Spinal cord (tissue), 10 donors: ENCODE measurements at places on chromosomes 11 and 22. TPM values are rescaled to one million over a fixed set of nuclear protein-coding genes. Genes with fewer than 3 reads are reported as not detected.

DNA sequence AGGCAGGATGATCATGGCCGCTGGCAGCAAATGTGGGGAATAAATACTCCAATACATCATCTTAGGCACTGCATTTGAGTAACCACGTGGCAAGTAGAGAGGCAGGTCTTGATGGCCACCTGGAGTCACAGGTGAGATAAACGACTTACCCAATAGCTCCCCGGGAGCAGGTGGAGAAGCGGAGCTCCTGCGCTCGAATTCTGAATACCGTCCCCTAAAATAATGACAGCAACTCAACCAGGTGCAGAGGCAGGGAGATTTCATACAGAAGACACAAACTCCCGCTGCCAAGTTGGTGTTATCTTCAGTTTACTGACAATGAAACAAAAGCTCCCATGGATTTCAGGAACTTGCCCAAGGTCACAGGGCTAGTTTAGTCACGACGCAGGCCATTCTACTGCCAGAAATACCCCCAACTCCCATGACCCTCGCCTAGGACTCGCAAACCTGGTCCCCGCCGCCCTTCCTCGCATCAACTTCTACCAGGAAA lies 437 bp downstream of the SLC43A3 start:
- no peak for DNase-seq
- no peaks in the 10 kb centered on the region for H3K27me3 ChIP-seq
- H3K27ac ChIP-seq = no peak overlapping the region
- peak overlapping the region; percentile 55 for H3K4me3 ChIP-seq

GLB1L2 gene
- 2.0 TPM for total RNA-seq

DNA sequence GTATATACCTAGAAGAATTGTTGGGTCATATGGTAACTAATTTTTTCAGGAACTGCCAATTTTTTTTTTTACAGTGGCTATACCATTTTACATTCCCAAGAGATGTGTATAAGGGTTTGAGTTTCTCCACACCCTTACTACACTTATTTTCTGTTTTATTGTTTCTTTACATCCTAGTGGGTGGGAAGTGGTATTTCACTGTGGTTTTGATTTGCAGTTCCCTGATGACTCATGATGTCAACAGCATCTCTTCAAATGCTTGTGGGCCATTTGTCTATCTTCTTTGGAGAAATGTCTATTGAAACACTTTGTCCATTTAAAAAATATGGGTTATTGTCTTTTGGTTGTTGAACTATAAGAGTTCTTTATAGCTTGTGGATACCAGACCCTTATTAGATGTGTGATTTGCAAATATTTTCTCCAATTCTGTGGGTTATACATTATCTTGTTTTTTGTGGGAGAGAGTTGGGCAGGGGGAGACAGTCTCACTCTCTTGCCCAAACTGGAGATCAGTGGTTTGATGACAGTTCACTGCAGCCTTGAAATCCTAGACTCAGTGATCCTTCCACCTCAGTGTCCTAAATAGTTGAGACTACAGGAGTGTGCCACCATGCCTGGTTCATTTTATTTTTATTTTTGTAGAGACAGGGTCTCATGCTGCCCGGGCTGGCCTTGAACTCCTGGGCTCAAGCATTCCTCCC lies 30.3 kb upstream of the PISD start:
- DNase-seq = no peak
- no peaks in the 10 kb centered on the region for H3K27me3 ChIP-seq
- H3K4me3 ChIP-seq = no peak overlapping the region

DNA sequence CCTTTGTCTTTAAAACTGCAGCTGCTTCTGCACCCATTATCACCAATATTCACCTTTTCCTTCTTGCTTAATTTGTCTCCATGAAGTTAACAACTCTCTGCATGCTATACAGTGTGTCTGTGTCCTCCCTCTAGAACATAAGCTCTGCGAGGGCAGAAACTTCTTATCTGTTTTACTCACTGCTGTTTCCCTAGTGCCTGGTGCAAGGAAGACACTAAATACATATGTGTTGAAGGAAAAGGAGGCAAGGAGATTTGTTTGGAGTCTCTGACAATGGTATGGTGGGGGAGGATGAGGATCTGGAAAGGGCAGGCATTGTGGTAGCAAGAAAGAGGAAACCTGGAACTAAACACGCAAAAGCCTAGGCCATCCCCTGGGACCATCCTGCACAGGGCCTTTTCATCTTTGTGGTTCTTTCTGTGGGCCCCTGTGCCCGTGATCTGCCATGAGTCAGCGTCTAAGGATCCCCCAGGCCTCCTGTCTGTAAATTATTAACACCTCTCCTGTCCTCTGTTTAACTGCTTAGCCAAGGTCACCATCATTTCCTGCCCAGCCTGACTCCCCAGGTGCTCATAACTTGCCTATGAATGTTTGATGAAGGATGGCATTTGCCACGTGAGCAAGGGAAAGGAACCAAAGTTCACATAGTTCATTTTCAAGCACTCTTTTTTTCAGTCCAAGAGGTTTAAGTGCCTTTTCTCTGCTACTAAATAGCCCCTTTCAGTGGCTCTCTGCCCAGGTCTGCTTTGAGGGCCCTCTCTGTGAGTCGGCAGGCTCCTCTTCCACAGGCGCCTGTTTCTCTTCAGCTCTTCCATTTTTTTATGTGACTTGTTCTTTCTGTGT lies 131.1 kb downstream of the RASSF10 start:
- peaks cover 29% of the 10 kb centered on the region for H3K4me1 ChIP-seq
- peak; percentile 72 for DNase-seq
- no peak overlapping the region for H3K4me3 ChIP-seq
- H3K27ac ChIP-seq = peak overlapping the region; percentile 81

INSC gene
- total RNA-seq = 9.2 TPM

DDT gene
- 66.7 TPM for total RNA-seq

DNA sequence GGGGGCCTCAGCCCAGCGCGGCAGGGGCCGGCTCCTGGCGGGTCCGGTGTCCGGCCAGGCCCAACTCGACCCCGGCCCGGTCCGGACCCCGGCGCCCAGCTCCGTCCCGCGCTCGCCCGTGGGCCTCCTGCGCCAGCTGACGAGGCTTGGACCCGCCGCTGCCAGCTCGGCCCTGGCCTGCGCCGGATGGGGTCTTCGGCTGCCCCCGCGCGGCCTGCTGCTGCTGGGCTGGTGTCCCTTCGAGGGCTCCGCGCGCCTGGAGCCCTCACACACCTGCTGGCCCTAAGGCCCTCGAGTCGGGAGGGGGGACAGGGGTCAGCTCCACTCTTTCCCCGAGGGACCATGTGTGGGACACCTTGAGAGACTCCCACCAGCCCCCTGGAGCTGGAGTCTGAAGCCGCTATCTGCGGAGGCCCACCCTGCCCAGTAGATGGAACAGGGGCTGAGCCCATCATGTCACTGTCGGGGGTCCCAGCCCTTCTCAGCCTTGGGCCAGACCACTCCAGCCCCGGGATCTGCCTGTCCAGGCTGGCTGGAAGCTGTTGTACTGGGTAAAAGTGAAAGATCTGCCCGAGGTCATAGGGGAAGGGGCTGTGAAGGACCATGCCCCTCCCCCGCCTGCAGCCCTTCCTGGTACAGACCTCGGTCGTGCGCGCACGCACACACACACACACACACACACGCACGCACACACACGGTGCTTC lies 768 bp upstream of the CDKN1C start:
- no peak overlapping the region for H3K4me3 ChIP-seq
- H3K36me3 ChIP-seq = peaks cover 15% of the 10 kb centered on the region
- H3K27me3 ChIP-seq = no peaks in the 10 kb centered on the region

- no peaks in the 10 kb centered on the region for H3K4me1 ChIP-seq
- no peak overlapping the region for H3K4me3 ChIP-seq
- H3K36me3 ChIP-seq = peaks cover 36% of the 10 kb centered on the region
Observed at GRCh38 chr11:34458525-34458924, 19.8 kb downstream of the CAT start.

SCN3B gene
- 21.0 TPM for total RNA-seq

GRCh38 chr11:3166268-3167142 lies 1.4 kb upstream of the OSBPL5 start:
- peaks cover 3% of the 10 kb centered on the region for H3K27me3 ChIP-seq
- peaks cover 3% of the 10 kb centered on the region for H3K36me3 ChIP-seq
- no peak overlapping the region for H3K27ac ChIP-seq
- H3K4me3 ChIP-seq = no peak overlapping the region
- no peak for DNase-seq

DDIAS gene
- total RNA-seq = 3.8 TPM

LRP5 gene
- 12.8 TPM for total RNA-seq

DNA sequence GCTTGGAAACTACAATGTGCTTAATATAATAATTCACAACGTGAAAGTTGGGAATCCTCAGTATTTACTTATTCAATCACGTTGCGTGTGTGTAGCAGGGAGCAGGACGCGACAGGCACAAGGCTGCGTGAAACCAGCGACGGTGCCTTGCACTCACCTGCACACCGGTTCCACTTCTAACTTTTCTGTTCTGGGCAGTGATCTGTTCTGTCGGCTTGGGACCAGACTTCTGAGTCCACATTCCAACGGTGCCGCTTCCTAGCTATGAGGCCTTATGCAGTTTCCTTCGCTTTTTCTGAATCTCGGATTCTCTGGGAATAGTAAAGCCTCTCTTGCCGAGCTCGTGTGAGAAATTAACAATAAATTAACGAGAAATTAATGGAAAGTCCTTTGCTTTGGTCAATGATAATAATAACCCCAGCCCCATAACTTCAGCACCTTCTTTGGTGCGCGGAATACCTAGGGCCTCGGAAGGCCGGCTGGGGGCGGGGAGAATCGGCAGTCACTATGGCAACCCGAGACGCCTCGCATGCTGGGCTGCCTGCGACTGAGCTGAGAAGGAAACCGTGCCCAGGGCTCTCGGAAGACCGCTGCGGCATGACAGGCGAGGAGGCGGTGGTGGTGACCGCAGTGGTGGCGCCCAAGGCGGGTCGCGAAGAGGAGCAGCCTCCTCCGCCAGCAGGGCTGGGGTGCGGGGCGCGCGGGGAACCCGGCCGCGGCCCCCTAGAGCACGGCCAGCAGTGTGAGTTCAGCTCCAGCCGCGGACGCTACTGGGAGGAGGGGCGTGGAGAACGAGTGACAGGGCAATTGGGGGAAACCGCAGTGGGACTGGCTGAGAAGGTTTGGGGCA lies at the start of gene C11orf97:
Gene C11orf97, plus strand, starts transcription at position 530 of the 850 bp plus-strand sequence. Its CDS starts 68 bp downstream, at position 598.
- no peaks in the 10 kb centered on the region for H3K36me3 ChIP-seq
- H3K27me3 ChIP-seq = no peaks in the 10 kb centered on the region
- peak within 1 kb of the TSS; percentile 42 for H3K4me3 ChIP-seq
- peaks cover 9% of the 10 kb centered on the region for H3K4me1 ChIP-seq
- peak; percentile 48 for DNase-seq
- no peak within 1 kb of the TSS for H3K27ac ChIP-seq

GRCh38 chr22:37209140-37209845 lies 3.0 kb downstream of the SSTR3 start:
- no peak for DNase-seq
- no peak overlapping the region for H3K4me3 ChIP-seq
- H3K36me3 ChIP-seq = peaks cover 7% of the 10 kb centered on the region
- peaks cover 18% of the 10 kb centered on the region for H3K4me1 ChIP-seq
- H3K27ac ChIP-seq = no peak overlapping the region
